ENCODE measurements at places on chromosomes 4 and X.

- no peak for DNase-seq
These were observed 16.9 kb upstream of the ANOS1 start for GRCh38 chrX:8748855-8749254.

DNA sequence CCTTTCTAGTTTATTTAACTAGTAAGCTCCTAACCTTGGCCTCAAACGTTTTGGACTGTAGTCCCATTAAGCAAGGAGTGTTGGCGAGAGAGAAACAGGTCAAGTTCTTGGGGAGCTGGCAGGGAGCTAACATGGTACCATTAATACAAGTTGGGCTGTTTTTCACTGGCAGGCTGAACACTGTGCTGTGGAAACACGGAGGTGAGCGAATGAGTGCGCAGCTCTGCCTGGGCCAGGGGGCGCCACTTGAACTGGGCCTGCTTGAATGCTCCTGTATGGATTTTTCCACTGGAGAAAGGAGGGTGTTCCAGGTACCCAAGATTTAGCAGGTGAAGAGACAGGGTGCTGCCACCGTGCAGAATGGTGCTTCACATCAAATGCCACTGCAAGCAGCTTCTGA, 7.4 kb upstream of the SMS start:
- no peak for DNase-seq

DNA sequence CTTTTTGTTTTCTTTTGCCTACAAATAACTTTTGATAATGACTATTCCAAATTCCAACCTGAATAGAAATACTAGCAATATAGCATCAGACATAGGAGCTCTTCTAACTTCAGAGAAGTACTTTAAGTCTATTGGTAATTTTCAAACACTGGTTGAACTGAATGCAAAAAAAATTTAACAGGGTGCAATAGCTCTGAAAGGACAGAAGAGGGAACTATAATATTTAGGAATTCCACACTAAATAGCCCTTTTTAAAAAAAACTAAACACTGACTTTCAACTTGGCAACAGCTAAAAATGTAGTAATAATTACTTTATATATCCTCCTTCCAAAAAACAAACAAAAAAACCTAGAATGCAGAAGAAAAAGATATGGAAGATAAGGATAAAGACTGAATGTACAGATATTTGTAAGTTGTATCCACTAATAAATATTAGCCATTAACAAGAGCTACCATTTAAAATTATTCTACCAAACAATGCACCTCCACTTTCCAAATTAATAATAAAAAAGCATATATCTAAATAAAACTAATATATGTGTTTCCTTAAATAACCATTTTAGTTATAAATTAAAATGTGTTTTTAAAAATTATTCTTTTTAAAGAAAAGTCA, 81.4 kb downstream of the FBXW7 start:
- no peak for DNase-seq

GRCh38 chr4:79334783-79335182, 8.9 kb upstream of the NAA11 start:
- no peak for DNase-seq

GRCh38 chr4:48767055-48767929, 12.8 kb downstream of the FRYL start:
- DNase-seq, result no peak

- DNase-seq, result no peak
These were observed 81.9 kb downstream of the STK32B start for GRCh38 chr4:5133201-5133600.

DNA sequence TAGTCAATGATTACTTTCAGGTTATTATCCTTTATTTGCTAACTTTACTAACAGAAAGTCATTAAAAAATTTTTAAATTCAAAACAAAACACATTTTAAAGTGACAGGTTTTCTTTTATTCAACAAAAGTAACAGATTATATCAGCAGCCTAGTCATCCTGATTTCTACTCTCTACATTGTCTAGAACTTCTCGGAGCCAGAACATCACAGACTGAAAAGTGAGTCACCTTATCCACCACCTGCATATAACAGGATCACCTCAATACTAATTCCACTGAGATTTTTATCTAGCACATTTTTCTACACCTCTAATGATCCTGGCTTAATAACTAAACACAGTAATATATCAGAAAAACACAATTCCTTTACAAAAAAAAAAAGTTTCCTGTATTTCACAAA, 47.9 kb upstream of the SMARCAD1 start:
- no peak for DNase-seq

DNA sequence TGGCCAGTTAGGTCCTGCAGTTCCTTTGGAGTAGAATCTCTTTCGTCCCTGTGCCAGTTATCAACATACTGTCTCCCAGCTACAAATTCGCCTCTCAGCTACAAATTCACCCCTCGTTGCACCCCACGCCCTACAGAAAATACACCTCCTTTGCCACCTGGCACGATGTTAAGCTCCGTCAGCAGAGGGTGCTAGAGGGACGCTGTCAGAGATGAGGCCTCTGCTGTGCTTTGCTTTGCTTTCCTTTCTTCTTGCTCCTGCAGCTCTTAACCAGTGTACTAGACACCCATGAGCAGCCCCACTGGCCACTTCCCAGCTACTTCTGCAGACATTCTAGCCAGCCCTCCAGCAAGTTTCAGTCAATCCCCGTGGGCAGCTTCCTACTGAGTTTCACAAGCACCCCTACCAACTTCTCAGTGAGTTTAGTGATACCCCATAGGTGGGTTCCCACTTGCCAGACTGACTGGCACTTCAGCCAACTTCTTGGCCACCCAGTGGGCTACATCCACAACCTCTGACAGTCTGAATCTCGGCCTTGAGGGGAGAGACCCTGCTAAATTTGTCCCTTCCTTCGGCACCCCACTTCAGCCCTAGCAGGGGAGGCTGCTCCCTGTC, 21.8 kb downstream of the HAUS3 start:
- DNase-seq, result no peak

- DNase-seq, result no peak
These were observed 109.3 kb upstream of the DGKK start for GRCh38 chrX:50579955-50580354.
